ENCODE measurements at places on chromosomes 11 and 22. TPM values are rescaled to one million over a fixed set of nuclear protein-coding genes. Genes with fewer than 3 reads are reported as not detected.

GRCh38 chr11:30585125-30585891 lies 845 bp downstream of the MPPED2 start:
- peak overlapping the region; percentile 90 for H3K27ac ChIP-seq
- H3K27me3 ChIP-seq = no peaks in the 10 kb centered on the region
- DNase-seq = peak; percentile 73
- H3K4me3 ChIP-seq = peak overlapping the region; percentile 94

- no peak for DNase-seq
- H3K4me3 ChIP-seq = no peak overlapping the region
- H3K36me3 ChIP-seq = peaks cover 2% of the 10 kb centered on the region
These were observed 277.4 kb upstream of the NARS2 start for GRCh38 chr11:78851878-78852586.

DNA sequence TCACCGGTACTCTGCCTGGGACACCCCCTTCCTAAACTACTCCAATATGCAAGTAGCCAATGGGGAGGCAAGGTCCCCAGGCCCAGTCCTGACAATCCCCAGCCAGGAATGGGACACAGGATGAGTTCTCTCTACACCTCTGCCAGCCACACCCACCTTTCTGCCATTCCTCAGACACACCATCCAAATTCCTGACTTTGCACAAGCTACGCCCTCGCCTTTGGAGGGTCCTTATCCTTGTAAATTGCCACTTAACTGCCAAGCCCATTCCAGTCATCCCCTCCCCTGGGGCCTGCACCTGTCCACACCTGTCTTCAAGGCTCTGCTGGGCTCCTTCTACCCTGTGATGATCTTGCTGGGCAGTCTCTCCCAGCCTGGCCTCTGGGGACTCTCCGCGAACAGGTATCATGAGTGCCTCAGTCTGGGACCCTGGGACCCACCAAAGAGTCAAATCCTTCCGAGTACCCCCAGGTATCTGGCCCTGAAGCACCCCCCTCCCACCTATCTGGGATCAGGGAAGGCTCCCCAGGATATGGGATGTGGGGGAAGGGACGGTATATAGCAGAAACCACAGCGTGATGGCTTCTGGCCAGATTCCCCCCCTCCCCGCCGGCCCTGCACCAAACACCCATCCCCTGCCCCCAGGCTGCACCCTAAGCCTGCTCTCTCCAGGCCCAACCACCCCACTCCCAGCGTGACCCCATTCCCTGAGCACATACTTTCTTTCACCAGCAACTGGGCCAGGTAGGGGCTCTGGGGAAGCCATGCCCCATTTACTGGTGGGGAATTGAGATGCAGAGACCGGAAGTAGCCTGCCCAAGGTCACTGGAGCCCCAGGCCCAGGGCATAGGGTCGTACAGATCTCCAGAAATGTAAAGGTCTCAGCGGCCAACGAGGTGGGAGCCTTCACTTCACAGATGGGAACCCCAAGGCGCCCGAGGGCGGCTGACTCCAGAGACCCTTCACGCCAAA lies 806 bp downstream of the ARAP1 start:
- no peak overlapping the region for H3K27ac ChIP-seq
- DNase-seq = no peak
- H3K4me3 ChIP-seq = peak overlapping the region; percentile 39
- H3K27me3 ChIP-seq = no peaks in the 10 kb centered on the region
- no peaks in the 10 kb centered on the region for H3K36me3 ChIP-seq
- no peaks in the 10 kb centered on the region for H3K4me1 ChIP-seq

- H3K4me3 ChIP-seq = no peak overlapping the region
- no peaks in the 10 kb centered on the region for H3K4me1 ChIP-seq
- no peak overlapping the region for H3K27ac ChIP-seq
- H3K36me3 ChIP-seq = peaks cover 2% of the 10 kb centered on the region
These were observed 10.5 kb downstream of the COMMD9 start for GRCh38 chr11:36278531-36279282.

- H3K4me3 ChIP-seq = peak overlapping the region; percentile 43
- no peaks in the 10 kb centered on the region for H3K36me3 ChIP-seq
- DNase-seq = no peak
- H3K4me1 ChIP-seq = no peaks in the 10 kb centered on the region
These were observed 1.7 kb downstream of the PDE3B start for GRCh38 chr11:14645015-14645912.

The SCGB1D2 gene
- total RNA-seq = not detected

GRCh38 chr11:34730544-34731295 lies 109.8 kb downstream of the EHF start:
- H3K36me3 ChIP-seq = no peaks in the 10 kb centered on the region
- H3K4me3 ChIP-seq = no peak overlapping the region
- H3K4me1 ChIP-seq = no peaks in the 10 kb centered on the region
- no peak for DNase-seq

The ZP1 gene
- total RNA-seq = not detected

- no peak overlapping the region for H3K27ac ChIP-seq
- no peaks in the 10 kb centered on the region for H3K36me3 ChIP-seq
- H3K4me3 ChIP-seq = no peak overlapping the region
These were observed 31.8 kb downstream of the ETS1 start for GRCh38 chr11:128555606-128556005.

- H3K27me3 ChIP-seq = no peaks in the 10 kb centered on the region
- no peaks in the 10 kb centered on the region for H3K36me3 ChIP-seq
- no peak overlapping the region for H3K27ac ChIP-seq
- no peak overlapping the region for H3K4me3 ChIP-seq
- no peak for DNase-seq
These were observed 13.3 kb downstream of the LDHAL6A start for GRCh38 chr11:18468961-18469360.

- no peak overlapping the region for H3K27ac ChIP-seq
- H3K27me3 ChIP-seq = no peaks in the 10 kb centered on the region
- no peak for DNase-seq
- no peaks in the 10 kb centered on the region for H3K4me1 ChIP-seq
- H3K4me3 ChIP-seq = no peak overlapping the region
- no peaks in the 10 kb centered on the region for H3K36me3 ChIP-seq
These were observed 376.7 kb upstream of the DDI1 start for GRCh38 chr11:103659743-103660142.

- H3K27me3 ChIP-seq = no peaks in the 10 kb centered on the region
- H3K4me3 ChIP-seq = no peak overlapping the region
- DNase-seq = no peak
- H3K27ac ChIP-seq = no peak overlapping the region
- H3K36me3 ChIP-seq = no peaks in the 10 kb centered on the region
These were observed 38.3 kb upstream of the CCDC34 start for GRCh38 chr11:27401280-27401832.

DNA sequence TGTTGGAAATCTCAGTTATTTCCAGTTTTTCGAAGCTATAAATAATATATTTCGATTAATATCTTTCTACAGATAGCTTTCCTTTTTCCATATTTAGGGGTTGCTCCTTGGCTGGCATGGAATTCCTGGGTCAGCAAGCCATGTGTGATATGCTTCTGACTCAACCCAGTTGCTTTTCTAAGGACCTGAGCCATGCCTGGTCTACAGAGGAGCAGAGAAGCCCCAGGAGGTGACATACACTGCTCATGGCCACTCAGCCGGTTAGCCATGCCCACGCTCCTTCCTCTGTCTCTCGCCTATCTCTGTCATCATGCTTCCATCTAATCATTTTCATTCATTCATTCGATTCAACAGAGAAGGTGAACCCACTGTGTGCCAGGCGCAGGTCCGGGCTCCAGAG lies 23.2 kb upstream of the PDGFB start:
- H3K36me3 ChIP-seq = no peaks in the 10 kb centered on the region
- H3K27me3 ChIP-seq = no peaks in the 10 kb centered on the region
- DNase-seq = no peak
- no peak overlapping the region for H3K4me3 ChIP-seq
- H3K27ac ChIP-seq = no peak overlapping the region
- H3K4me1 ChIP-seq = no peaks in the 10 kb centered on the region

- peak; percentile 47 for DNase-seq
- H3K4me1 ChIP-seq = no peaks in the 10 kb centered on the region
These were observed 2.7 kb downstream of the TENM4 start for GRCh38 chr11:79437981-79438630.

DNA sequence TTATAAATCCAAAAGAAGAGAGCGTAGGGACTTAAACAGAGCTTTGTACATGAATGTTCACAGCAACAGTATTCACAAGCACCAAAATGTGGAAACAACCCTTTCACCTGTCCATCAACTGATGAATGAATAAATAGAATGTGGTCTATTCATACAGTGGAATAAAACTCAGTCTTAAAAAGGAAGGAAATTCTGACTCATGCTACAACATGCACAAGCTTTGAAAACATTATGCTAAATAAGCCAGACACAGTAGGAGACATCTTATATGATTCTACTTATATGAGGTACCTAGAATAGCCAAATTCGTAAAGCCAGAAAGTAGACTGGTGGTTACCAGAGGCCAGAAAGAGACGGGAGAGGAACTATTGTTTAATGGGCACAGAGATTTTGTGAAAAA lies 74.3 kb downstream of the SHANK2 start:
- no peak overlapping the region for H3K27ac ChIP-seq
- DNase-seq = no peak
- no peak overlapping the region for H3K4me3 ChIP-seq
- no peaks in the 10 kb centered on the region for H3K36me3 ChIP-seq
- H3K27me3 ChIP-seq = no peaks in the 10 kb centered on the region

The ABCG4 gene
- total RNA-seq = 0.75 TPM

DNA sequence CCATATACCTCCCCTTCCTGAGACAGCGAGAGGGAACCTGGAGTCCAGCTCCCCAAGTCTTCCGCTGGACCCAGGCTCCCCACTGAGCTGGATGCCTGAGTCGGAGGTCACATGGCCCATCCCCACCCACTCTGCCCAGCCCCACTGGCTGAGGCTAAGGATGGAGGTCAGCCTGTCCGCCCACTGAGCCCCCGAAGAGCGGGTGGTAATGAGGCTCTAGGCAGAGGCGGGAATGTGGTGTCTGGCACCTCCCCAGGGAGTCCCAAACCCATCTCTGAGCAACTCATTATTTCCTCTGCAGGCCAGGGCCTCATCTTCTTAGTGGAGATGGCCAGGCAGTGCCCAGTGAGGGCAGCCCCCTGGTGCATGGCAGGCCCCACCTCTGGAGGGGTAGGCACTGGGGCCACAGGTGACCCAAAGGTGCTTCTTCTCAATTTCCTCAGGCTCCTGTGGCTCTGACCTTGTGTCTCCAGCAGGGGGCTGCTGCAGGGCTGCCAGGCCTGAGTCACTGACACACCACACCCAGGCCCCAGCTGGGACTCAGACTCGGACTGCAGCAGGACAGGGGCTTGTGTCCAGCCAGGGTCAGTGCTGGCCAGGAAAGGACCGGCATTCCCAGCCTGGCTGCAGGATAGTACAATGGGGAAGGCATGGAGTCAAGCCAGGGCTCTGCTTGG lies 10.2 kb upstream of the PDE2A start:
- H3K27me3 ChIP-seq = no peaks in the 10 kb centered on the region
- no peak overlapping the region for H3K27ac ChIP-seq
- H3K4me1 ChIP-seq = no peaks in the 10 kb centered on the region
- DNase-seq = peak; percentile 90
- peaks cover 1% of the 10 kb centered on the region for H3K36me3 ChIP-seq

- H3K4me1 ChIP-seq = no peaks in the 10 kb centered on the region
- no peak for DNase-seq
- no peak overlapping the region for H3K27ac ChIP-seq
- H3K27me3 ChIP-seq = no peaks in the 10 kb centered on the region
- H3K36me3 ChIP-seq = peaks cover 9% of the 10 kb centered on the region
These were observed 77.5 kb upstream of the UCP3 start for GRCh38 chr11:74086242-74086884.

DNA sequence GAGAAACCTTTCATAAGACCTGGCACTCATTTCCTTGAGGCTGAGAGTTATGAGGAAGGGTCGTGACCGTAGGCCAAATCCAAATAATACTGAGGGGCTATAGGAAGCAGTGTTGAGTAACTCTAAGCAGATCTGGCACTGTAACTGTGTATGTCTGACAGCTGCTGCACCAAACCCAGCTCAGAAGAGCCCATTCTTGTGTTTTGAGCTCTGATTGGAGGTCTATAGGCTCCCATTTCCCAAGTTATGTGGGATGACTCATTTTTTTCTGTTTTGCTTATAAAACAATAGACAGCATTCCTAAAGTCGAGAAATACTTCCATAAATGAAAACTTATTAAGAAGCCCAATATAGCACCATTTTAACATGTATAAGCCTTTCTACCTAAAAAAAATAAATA lies 645.8 kb downstream of the DLG2 start:
- H3K27me3 ChIP-seq = no peaks in the 10 kb centered on the region
- H3K4me3 ChIP-seq = no peak overlapping the region
- no peaks in the 10 kb centered on the region for H3K36me3 ChIP-seq
- DNase-seq = no peak
- H3K27ac ChIP-seq = no peak overlapping the region

- H3K36me3 ChIP-seq = peaks cover 5% of the 10 kb centered on the region
- H3K27ac ChIP-seq = no peak overlapping the region
These were observed 4.9 kb downstream of the CWC15 start for GRCh38 chr11:94968334-94968958.

GRCh38 chr11:93704237-93704636 lies 37.1 kb downstream of the TAF1D start:
- H3K27me3 ChIP-seq = no peaks in the 10 kb centered on the region
- H3K27ac ChIP-seq = no peak overlapping the region
- peaks cover 9% of the 10 kb centered on the region for H3K36me3 ChIP-seq
- no peak overlapping the region for H3K4me3 ChIP-seq
- DNase-seq = no peak
- H3K4me1 ChIP-seq = no peaks in the 10 kb centered on the region

The IL10RA gene
- 59.2 TPM for total RNA-seq

Measured in aorta (tissue), 5 donors.